ENCODE measurements at places on chromosomes 16 and 17.

DNA sequence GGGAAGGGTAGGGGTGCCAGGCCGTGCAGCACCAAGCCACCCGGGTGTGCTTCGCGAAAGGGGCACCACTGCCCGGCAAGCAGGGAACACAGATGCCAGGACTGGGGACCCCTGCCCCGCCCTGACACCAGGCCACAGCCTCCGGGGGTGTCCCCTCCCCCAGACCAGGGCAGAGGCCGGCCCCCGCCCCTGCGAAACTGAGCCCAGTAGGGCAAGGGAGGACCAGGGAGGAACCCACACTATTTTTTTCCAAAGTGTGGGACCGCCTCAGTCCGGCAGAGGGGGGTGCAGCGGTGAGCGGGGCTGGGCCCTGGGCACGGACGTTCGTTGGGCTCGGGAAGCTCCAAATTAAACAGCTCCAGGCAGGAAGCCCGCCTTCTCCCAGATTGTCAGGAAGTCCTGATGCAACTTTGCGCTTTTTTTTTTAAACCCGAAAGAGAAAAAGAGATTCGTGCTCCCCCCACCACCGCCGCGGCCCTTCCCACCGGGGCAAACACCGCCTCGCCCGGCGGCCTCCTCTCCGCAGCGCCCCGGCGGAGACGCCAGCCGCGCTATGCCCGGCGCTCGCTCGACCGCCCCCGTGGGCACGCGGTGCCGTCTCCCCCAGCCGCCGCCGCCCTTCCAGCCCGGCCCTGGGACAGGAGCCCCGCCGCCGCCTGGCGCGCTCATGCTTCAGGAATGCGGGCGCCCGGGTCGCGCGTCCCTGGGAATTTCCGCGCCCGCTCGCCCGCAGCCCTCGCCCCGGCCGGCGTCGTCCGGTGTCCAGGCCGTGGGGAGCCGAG, 755 bp downstream of the PIEZO1 start:
- DNase-seq, result no peak

DNA sequence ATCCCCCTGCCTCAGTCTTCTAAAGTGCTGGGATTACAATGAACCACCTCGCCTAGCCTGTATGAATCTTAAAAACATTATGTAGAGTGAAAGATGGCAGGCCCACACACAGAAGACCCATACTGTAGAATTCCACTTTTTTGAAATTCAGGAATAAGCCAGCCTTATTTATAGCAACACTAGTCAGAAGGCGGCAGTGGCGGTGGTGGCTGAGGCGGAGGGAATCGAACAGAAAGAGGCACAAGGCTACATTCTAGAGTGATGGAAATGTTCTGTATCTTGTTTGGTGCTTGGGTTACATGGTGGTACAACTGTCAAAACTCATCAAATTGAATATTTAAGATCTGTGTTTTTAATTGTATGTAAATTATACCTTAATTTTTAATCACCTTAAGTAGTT, 11.3 kb downstream of the GFOD2 start:
- no peak for DNase-seq

DNA sequence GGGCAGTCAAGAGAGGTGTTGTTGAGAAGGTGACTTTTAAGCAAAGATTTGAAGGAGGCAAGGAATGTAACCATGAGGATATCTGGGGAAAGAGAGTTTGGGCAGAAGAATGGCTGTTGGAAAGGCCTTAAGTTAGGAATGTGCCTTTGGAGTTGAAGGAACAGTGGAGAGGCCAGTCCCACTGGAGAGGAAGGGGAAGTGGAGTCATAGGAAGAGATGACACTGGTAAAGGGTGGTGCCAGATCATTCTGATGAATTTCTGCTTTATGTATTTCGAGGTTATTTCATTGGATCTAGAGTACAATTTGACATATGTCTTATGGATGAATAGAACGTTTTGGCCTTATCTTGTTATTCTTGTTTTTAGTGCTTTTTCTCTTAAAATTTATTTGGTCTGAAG, 93.5 kb downstream of the WWP2 start:
- no peak for DNase-seq

DNA sequence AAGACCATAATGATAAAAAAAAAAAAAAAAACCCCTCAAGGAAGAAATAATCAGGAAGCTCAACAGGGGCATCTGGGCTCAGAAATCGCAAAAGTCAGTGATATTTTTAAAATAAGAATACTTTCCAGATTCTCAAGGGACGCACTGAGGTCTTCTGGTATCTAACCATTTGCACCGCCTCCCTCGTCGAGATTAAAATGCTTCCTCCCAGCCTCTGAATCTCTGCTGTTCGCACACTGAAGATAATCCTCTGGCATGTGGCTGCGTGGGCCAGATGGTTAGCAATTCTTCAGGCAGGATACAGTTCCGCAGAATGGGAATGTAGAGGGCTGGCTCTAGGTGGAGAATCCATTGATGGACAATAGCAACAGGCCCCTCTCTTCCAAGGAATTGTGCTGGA, 211.7 kb upstream of the CDH5 start:
- DNase-seq, result no peak

- DNase-seq, result no peak
These were observed 5.1 kb downstream of the PHF12 start for GRCh38 chr17:28946239-28946638.

DNA sequence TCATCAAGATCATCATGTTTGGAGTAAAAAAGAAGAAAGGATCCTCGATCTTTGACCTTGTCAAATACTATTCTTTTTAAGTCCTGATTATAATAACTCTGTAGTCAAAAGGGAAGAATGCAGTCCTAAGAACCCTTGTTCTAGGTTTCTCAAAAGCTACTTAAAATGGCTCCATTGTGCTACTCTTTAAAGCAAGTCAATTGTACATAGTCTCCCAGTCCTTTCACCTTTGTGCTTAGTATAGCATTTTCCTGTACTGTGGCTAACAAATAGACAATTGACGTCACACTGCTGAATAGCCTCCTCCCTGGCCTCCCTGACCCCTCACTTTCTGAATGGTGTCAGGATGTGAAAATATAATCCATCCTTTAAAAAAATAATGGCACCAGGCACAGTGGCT, 172.9 kb downstream of the AATF start:
- no peak for DNase-seq

- DNase-seq, result no peak
These were observed 38.4 kb upstream of the EMP2 start for GRCh38 chr16:10618710-10619209.

DNA sequence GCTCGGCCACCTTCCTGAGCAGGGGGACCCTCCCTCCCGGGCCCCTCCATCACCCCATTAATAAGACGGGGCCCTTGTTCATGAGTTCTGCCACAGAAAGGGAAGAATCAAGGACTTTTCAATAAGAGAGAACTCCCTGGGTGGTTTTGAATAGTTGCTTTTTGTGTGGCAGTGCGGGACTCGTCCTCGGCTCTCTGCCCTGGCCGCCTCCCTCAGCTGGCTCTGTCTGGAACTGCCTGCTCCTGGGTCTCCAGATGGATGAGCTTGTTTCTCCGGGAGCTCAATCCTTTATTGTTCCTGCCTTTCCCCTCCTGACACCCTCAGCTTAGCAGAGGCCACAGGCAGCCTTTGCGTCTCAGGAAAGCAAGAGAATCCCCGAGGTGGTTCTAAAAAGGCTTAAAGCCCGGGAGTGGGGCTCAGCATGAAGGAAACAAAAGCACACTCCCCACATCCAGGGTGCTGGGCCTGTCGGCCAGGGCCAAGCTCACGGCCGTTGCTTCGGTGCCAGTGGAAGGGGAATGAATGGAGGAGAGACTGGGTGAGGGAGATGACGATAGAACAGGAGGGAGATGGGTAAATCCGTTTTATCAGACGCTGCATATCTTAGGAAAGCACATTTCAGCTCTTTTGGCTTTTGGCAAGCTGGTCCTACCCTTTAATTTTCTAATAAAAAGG, 60.2 kb downstream of the RAI1 start:
- no peak for DNase-seq

DNA sequence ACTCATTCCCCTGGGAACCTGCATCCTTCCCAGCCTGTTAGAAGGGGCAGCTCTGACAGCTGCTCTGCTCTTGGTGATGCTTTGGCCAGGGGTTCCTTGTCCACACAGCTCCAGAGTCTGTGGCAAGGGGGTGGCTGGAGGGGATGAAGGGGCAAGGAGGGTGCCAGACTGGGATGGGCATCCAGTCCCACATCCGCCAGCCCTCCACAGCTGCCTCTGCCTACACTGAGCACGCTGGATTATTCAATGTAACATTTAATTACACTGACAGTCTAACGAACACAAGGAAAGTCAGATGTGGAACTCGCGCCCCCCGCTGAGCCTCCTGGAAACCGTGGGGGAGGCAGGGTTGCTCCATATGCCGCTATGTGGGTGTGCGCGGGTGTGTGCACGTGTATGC, 101.1 kb downstream of the C16orf78 start:
- DNase-seq, result no peak

DNA sequence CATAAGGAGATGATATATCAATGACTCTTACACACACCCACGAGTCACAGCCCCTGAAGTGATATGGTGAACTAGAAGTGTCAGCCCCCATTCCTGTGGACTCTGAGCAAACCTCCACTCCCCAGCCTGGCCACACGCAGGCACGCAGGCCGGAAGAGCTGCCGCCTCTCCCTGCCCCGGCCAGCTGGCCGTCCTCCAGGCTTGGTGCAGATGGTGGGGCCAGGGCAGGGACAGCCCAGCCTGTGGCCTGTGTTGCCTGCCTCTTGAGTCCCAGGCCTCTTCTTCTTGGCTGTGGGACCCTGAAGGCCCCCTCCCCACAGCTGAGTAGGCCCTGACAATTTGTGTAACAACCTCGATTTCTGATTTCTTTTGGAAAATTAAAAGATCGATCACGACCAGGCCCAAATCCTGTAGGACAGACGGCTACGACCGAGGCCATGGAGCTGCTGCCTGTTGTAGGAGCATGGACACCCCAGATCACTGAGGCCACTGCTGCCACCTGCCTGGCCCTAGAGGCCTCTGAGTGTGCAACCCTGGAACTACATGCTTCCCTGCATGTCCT, 10.0 kb upstream of the MPRIP start:
- no peak for DNase-seq

- DNase-seq, result no peak
These were observed 26.1 kb downstream of the GPR142 start for GRCh38 chr17:74393346-74393942.

GRCh38 chr17:20173091-20173490, 163.9 kb downstream of the SPECC1 start:
- no peak for DNase-seq

DNA sequence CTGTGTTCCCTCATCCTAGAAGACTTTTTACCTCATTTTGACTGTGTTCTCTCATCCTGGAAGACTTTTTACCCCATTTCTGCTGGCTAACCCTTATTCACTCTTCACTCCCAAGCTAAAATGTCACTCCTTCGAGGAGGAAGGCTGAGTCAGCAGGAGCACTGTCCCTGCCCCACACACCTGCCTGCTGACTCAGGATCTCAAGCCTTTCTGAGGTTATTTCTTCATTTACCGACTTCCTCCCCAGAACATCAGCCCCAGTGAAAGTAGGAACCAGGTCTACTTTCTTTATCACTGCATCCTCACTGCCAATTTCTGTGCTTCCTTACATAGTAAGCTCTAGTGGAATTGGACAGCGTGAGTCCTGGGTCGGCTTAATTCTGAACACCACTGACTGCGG, 220.6 kb downstream of the HS3ST4 start:
- no peak for DNase-seq

GRCh38 chr17:56540836-56541235, 52.7 kb upstream of the NOG start:
- DNase-seq, result no peak

GRCh38 chr16:1929105-1929504, 10.9 kb upstream of the HS3ST6 start:
- DNase-seq, result no peak

DNA sequence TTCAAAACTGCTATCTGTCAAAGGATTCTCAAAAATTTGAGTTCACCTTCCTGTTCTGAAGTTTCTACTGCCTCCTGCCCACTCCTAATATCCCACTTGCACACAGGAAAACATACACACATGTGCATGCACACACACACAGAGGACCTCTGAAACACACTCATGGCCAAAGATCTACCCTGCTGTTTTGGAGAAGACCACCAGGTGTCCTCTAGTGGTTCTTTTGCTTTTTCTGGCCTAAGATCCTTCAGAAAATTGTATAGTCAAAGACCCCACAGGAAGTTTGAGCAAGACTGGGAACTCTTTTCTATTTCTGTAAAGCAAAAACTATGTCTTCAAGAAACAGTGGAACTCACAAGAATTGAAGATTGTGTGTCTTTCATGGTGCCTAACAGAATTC, 90.2 kb downstream of the CDH8 start:
- DNase-seq, result no peak

GRCh38 chr16:87895641-87896141, 26.4 kb upstream of the SLC7A5 start:
- peak; percentile 75 for DNase-seq

DNA sequence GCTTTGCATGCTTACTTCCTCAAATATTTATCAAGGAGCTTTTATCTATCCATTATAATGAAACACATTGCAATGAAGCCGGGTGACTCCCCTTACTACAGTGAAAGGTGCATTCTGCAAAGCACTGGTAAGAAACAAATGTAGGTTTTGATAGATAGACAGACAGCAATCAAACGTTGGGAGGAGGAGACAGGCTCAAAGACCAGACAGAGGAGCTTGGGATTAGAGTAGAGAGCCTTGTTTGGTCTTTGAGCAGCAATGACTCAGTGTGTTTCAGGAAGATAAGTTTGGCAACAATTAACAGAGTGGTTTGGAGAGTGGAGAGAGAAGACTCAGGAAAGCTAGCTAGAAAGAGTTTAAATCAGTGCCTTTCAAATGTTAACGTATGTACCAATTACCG, 68.8 kb downstream of the ZNF18 start:
- DNase-seq, result no peak

GRCh38 chr16:86040496-86040895, 141.5 kb downstream of the IRF8 start:
- no peak for DNase-seq

DNA sequence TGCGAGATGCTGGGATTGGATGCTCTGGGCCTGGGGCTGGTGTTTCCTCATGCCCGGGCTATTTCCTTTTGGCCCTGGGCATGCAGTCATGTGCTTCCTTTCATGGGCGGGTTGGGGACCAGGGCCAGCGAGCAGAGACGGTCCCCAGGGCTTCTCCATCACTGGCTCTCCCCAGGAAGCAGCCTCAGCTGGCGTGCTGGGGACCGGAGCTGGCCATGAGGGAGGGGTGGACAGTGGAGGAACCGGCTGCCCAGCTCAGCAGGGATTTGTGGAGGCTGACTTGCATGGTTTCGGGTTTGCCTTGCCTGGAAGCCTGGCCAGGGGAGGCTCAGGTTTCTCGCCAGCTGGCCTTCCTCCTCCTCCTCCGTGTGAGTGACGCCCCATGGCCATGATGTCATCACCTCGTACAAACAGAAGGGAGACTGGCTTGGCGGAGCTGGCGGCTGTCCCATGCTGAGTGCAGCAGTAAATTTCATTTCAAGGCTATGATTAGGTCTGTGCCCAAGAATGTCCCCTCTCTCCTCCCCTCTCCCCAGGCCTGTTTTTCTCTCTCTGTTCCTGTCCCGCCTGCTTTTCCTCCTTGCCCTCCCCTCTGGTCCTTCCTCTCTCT, 8.9 kb upstream of the TIMP2 start:
- no peak for DNase-seq

DNA sequence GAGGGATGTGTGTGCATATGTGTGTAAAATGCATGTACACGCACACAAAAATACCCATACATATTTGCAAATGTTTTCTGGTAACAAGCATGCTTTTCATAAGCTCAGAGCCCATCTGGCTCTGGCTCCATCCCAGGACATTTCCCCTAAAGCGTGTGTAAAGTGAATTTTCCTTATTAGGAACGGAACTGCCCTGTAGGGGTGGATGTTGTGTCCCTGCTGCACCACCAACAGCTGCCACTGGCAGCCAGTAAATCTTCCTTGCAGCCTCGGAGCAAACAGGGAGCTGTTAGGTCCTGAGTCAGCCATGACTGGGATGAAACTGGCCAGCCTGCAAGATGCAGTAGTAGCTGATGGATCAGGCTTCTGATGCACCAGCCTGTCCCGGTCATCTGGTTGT, 393.5 kb downstream of the UTP18 start:
- no peak for DNase-seq

GRCh38 chr17:6366221-6366666, 68.7 kb downstream of the AIPL1 start:
- DNase-seq, result no peak

All from activated gamma-delta T cell treated with Interleukin-2 at 50 U/mL for 16 hours (primary cell).